ENCODE measurements at places on chromosomes 3 and 15.

DNA sequence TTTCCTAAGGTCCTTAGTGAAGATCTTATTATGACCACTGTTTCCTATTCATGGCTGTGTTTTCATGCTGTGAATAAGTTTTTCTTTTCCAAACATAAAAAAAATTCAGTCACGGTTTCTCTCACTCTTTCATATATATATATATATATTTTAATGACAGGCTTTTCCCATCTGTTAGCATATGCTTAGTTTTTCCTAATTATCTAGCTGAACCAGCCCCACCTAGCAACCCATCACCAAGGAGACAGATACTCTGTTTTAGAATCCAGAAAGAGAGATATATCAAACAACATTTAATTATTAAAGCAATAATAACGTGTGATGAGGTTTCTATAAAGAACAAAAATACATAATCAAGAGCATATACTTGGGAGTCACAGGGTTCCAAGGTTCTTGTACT, 58.3 kb downstream of the TMCC1 start:
- no peak for DNase-seq

DNA sequence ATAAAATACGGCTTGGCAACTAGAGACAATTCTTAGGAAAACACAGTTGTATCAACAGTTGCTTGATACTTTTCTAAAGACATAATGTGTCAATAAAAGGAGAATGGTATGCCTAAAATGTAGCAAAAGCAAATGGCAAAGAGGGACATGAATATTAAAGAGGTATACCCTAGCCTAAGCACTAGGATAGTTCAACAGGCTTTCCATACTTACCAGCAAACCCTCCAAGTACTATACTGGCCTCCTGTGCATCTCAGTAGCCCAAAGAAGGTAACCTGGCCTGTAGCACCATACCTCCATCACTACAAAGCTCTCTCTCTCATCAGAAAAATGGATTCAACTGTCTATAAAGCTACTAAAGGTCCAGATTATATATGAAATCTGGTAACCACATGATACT, 7.5 kb downstream of the SETD2 start:
- no peak for DNase-seq

- no peak for DNase-seq
These were observed 58.4 kb upstream of the ABHD17C start for GRCh38 chr15:80636675-80637074.

DNA sequence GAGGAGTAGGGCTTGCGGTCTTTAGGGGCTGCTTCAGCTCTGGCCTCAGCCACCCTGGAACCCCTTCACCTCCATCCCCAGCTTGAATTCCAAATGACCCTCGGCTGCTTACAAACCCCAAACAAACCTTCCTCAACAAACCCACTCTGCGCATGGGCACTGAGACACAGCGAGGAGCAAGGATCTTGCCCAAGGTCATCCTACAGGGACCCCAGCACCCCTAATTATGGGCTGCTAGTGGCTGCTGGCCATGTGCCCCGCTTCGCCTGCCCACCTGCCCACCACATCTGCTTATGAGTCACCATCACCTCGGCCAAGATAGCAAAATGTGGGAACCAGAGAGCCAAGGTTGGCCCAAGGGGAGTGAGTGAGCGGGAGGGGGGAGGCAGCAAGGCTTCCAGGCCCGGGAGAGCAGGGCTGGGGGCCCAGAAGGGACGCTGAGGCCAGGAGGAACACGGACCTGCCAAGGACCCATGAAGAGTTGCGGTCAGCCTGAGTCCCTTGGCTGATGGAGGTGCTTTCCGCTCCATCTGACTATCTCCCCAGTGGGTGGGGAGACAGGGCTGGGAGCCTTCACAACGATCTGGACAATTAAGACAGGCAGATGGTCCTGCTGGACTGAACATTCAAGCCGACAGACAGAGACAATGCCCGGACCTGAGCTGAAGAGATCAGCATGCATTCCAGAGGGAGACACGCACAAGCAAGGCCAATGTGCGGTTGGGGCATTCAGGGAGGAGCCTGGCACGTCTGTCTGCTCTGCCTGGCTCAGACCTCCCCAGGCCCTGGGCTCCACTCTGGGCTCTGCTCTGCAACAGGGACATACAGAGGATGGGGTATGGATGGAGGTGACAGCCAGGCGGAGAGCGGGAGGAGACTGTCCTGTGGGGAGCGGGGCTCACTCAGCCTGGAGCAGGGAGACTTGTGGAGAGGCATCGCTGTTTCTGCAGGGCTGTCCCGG, 10.8 kb upstream of the GRIP2 start:
- DNase-seq = no peak

- no peak for DNase-seq
These were observed 260.6 kb upstream of the NECTIN3 start for GRCh38 chr3:110811050-110811449.

GRCh38 chr15:50066666-50067065, 52.4 kb downstream of the ATP8B4 start:
- DNase-seq = no peak

DNA sequence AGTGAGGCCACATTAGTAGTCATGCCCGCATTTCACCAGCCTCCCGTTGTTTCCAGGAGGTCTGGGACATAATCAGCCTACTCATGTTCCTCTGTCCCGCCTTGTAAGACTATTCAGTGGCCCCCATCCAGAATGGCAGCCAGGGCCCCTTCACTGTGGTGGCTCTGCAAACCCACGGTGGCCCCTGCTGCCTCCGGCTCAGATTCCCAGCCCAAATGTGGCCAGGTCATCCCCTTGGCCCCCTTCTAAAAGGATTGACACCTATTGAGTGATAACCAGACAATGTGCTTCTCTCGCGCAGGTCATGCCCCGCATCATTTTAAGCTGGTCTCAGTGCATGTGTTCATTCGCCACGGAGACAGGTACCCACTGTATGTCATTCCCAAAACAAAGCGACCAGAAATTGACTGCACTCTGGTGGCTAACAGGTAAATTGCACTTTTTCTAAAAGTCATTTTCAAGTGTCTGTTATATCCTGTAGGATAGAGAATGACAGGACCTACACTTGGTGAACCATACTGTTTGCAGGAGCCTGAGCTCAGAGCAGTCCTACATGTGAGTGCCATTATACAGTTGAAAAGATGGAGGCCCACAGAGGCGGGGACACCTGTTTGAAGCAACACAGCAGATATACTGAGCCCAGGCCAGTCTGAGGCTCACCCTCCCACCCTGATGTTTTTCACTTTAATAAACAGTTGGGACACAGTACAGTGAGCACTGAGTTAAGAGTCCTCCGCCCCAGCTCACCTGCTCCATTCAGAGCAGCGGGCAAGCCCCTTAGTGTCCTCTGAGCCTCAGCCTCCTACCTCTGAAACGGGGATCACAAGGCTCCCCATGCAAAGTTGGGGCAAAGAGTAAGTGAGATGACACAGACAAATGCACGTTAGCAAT, 47.7 kb downstream of the PXYLP1 start:
- no peak for DNase-seq

GRCh38 chr3:14222900-14223594, 44.4 kb downstream of the LSM3 start:
- DNase-seq = no peak

GRCh38 chr15:33608714-33609113, 297.9 kb downstream of the RYR3 start:
- DNase-seq = no peak

DNA sequence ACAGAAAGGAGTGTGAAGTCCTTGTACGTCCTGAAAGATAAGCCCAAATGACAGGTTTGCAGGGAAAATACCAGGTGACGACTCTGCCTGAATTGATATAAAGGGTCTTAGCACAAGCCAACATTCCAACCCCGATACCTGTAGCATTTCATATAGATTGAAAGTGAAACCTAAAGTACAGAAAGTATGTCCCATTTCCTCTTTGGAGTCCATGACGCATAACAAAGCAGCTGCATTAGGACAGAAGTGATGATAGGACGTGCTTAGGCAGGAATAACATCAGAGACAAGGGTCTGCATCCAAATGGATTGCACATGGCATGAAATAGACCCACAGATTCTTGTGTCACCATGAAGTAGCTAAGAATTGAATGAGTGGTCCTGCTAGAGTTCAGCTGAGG, 187.0 kb upstream of the ROBO1 start:
- DNase-seq = no peak
